ENCODE measurements at places on chromosomes 2 and 18. TPM values are rescaled to one million over a fixed set of nuclear protein-coding genes. Genes with fewer than 3 reads are reported as not detected.

Gene AKAIN1
- total RNA-seq = not detected

Gene VIT
- total RNA-seq = not detected

DNA sequence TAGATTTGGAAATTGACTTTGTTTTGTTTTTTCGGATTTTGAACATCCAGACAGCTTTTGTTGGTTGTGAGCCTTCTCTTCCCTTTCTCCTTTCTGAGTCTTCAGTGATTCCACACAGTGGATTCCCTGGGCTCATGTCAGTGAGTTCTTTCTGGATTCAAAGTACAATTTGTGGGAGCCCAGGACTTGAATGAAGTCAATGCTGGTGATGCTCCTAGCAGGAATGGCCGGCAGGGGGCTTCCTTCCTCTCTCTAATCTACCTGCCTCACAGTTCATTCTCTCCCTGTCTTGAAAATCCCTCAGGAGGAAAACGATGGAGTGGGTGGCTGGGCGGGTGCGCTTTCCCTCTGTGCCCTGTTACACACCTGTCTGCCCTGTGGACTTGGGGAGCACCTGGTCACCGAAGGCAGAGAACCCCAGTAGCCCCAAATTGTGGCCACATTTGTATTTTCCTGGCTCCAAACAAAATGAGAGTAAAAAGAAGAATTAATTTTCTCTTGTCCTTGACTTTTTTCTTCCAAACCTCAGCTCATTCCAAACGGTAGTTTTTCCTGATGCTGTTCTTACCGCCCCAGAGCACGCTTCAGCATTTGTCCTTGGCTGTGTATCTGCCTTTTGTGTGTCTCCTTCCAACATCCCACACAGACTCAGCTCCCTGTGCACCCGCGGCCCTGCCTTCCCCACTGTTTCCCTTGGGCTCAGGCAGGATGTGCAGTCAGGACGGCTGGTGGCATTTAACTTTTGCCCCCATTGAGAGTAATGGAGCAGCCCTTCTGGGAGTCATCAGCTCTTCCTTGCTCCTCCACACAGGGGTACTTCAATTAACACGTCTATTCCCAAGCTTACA lies 86.6 kb downstream of the MARCO start:
- no peaks in the 10 kb centered on the region for H3K36me3 ChIP-seq
- no peak overlapping the region for H3K4me3 ChIP-seq
- no peaks in the 10 kb centered on the region for H3K4me1 ChIP-seq

DNA sequence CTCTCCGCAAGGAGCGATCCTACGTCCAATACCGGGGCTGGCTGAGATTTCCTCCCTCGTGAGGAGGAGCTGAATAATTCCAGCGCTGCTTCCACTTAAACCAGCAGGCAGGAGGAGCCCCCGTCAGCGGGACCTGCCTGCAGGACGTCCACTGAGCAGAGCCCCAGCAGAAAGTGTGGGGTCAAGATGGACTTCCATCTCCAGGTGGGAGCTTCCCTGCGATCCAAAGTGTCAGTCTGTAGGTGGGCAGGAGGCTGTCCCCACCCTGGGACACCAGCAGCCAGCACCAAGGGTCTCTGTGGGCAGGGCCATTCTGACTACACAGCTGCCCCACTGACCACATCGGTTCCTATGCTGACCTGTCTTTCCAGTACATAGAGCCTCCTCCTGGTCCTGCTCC lies 462 bp upstream of the OTOS start:
- peaks cover 6% of the 10 kb centered on the region for H3K4me1 ChIP-seq
- no peak overlapping the region for H3K27ac ChIP-seq
- H3K36me3 ChIP-seq = no peaks in the 10 kb centered on the region
- no peak overlapping the region for H3K4me3 ChIP-seq
- peaks cover 45% of the 10 kb centered on the region for H3K27me3 ChIP-seq

DNA sequence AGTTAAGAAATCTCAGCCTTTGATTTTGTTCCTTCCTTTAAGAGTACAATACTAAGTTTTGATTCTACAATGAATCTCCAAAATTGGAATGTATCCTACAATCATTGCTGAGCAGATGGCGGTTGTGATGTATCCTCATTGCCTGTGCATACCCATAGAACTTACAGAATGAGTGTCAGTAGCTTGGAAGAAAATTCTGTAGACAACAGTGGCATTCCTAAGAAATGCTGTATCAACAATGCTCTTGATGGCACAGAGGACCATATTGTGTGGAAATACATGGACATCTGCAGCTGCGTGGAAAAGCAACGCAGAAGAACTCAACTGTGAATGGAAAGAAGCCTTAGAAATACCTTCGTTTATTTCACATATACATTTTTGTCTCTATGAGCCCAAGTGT lies 30.2 kb downstream of the GAREM1 start:
- H3K27ac ChIP-seq = no peak overlapping the region
- no peaks in the 10 kb centered on the region for H3K36me3 ChIP-seq
- DNase-seq = no peak
- H3K4me3 ChIP-seq = no peak overlapping the region

- no peaks in the 10 kb centered on the region for H3K36me3 ChIP-seq
- no peak for DNase-seq
- no peak overlapping the region for H3K27ac ChIP-seq
- no peaks in the 10 kb centered on the region for H3K27me3 ChIP-seq
- peaks cover 24% of the 10 kb centered on the region for H3K4me1 ChIP-seq
Measured at GRCh38 chr2:12515871-12516270, 200.9 kb upstream of the TRIB2 start.

DNA sequence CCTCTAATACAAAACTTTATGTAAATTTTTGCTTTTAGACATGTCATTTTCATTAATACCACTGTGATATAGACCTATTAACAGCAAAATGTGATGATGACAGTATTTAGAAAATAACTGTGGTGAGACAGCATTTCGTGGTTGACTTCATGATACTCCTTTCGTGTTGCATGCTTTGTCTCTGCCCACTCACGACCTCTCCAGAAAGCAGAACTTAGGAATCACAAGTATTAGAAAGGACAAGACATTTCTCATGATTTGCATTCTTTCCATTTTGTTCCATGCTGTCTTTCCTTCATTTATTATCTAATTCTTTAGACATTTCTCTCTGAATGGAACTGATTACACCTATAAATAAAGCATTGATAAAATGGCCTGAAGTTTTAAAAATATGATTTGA lies 85.2 kb upstream of the POU3F3 start:
- H3K27me3 ChIP-seq = no peaks in the 10 kb centered on the region
- DNase-seq = no peak
- no peaks in the 10 kb centered on the region for H3K36me3 ChIP-seq
- H3K27ac ChIP-seq = no peak overlapping the region

Measured in spleen (tissue), 13 donors.